Stimulated activated naive CD8-positive, alpha-beta T cell treated with anti-CD3 and anti-CD28 coated beads, Interleukin-15, Interleukin-2, amounts not matched to agents 100 U/mL and 50 U/mL, for 24 hours (primary cell): ENCODE measurements at places on chromosomes 6 and 20.

GRCh38 chr6:85130743-85131142 is 319.1 kb upstream of the NT5E start:
- no peak for DNase-seq

DNA sequence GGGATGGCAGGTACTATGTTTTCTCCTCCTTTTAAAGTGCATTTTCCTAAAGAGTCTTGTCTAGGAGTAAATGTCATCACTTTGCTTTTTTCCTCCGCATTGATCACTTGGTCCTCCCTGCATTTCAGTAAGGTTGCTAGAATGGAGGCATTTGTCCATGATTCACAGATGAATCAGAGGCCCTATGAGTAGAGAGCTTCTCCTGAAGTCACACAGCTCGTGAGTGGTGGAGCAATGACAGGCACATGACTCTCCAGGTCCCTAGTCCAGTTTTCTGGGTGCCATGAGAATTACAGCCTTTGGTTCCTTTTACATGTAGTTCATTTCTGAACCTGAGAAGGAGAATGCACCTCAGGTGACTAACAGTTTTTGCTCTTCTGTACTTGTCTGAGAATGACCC is 50.5 kb downstream of the HLA-A start:
- no peak for DNase-seq

- no peak for DNase-seq
Measured at GRCh38 chr6:20907486-20908071, 373.3 kb downstream of the CDKAL1 start.

DNA sequence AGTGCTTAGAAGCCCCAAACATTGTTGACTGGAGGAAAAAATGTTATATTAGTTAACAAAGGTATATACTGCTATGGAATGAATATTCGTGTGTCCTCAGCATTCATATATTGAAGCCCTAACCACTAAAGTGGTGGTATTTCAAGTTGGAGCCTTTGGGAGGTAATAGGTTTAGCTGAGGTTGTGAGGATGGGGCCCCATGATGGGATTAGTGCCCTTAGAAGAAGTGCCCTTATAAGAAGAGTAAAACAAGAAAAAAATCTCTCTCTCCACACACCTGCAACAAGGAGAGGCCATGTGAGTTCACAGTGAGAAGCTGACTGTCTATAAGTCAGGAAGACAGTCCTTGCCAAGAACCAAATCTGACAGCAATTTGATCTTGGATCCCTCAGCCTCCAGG is 761.7 kb upstream of the FLRT3 start:
- DNase-seq, result no peak

DNA sequence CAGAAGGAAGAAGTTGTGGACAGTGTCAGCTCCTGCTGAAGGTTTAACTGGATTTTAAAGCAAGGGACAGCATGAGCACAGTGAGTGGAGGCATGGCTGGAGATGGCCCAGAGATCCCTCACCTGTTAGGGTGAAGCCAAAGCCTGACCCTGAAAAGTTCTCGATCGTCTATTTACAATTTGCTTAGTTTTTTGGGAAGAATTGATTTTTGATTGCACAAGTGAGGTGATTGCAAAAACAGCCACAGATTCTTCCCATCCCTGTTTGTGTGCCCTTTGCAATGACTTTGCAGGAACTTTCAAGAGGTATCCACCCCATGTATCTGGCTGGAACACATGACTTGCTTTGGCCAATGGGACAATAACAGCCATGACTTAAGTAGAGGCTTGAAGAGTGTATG is 170.1 kb downstream of the TFAP2C start:
- no peak for DNase-seq

DNA sequence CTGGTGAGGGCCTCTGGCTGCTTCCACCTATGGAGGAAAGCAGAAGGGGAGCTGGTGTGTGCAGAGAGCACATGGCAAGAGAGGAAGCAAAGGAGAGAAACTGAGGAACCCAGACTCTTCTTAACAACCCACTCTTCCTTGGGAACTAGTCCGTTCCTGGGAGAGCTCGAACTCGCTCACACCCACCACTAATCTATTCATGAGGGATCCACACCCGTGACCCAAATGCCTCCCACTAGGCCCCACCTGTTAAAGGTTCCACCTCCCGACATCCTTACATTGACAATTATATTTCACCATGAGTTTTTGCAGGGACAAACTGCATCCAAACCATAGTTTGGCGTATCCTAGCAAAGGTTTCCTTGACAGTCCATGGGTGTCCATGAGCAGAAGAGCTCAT is 123.2 kb downstream of the TBC1D7 start:
- DNase-seq, result no peak

DNA sequence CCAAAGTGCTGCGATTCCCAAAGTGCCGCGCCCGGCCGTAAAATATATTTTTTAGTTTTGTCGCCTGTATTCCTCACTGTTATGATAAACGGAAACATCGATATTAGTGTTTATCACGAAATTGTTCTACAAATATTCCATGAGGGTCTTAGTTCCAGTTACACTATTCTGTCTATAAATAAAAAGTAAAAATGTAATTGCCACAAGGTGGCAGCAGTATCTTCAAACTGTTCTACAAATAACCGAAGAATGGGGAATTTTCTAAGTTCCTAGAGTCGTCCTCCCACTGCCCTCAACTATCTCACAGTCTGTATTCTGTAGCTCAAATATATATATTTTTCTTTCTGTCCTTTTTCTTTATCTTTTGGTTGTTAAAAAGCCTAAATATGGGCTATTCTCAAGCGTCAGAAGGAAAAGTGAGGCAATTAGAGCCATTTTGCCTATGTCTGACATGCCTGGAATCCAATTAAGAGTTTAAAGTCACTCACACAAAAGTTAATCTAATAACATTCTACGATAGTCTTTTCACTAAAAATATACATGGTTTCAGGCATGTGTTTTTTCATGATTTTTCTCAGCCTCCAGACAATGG is 14.2 kb upstream of the FAM162B start:
- DNase-seq, result no peak

DNA sequence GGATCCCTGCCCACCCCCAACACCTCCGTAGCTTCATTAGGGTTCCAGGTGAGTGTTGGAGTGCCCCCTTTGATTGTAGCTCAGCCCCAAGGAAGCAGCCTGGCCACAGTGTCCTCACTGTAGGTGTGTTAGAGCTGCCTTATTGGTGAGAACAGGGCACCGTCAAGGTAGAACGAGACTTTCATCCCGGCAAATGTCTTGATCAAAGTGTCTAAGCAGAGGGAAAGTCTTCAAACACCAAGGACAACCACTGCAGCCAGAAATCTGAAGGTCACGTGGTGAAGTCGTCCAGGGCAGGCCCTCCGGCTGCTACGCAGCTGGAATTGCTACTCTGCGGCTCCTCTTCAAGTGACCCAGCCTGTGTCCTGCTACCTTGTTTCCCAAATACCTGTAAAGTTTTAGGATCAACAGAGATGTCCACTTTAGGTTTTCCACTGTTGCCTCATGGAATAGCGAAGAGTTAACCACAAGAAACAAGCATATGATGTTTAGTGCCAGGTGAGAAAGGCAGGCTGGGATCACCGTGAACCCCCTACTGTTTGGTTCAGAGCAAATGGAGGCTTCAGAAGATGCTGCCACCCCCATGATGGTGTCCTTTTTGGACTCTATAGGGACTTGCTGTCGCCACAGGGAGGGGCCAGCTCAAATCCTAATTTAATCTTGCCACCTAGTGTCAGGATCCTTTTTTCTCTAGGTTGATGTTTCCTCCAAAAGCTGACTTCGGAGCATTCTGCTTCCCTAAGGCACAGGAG is 1.7 kb upstream of the DLL1 start:
- no peak for DNase-seq

DNA sequence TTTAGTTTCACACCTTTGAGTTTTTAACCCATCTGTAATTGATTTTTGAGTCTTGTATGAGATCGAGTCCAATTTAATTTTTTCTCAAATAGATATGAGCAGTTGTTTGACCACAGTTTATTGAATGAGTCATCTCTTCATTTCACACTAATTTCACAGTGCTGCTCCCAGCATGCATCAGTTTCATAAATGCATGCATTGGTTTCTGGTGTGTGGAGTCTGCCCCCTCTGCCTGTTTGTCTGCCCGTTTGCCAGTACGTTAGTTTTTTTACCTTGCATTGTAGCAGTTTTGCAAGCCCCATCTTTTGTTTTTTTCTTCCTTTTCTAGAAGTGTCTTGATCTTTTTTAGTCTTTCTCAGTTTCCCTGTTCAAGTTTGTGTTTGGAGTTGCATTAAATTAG is 11.9 kb downstream of the SLX4IP start:
- DNase-seq, result peak; percentile 48

- peak; percentile 46 for DNase-seq
Measured at GRCh38 chr20:62320581-62321354, 18.0 kb downstream of the ADRM1 start.

DNA sequence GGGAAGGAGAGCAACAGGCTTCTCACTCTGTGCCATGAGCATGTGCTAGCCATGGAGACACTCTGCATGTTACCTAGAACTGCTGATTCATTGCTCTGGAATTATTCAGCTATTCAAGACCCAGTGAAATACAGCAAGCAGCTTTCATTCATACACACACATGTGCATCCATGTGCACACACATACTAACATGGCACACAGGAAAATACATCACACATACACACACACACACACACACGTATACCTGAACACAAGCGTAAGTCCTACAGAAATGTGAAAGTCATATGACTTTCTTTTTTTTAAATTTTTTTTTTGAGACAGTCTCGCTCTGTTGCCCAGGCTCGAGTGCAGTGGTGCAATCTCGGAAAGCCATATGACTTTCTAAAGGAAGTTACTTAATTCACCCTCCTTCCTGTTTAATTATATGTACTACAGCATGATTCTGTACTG is 108.2 kb upstream of the NFATC2 start:
- DNase-seq, result no peak

GRCh38 chr6:16768477-16768830 is 7.2 kb upstream of the ATXN1 start:
- DNase-seq, result no peak

DNA sequence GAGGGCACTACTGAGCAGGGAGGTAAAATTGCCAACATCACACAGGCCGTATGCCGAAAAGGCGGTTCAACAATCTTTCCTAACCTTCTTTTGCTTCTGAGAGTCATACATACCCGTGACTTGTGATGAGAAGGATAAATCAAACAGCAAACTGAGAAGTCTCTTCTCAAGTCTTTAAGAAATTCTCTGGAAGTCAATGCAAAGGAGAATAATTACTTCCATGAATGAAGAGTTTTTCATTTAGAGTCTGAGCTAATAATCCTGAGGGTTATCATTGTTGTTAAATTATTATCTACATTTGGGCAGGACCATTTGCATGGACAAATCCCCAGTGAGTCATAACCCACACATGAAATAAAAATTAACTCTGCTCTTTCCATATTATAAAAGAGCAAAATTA is 22.4 kb upstream of the ILRUN start:
- DNase-seq, result no peak

- no peak for DNase-seq
Measured at GRCh38 chr6:150233843-150234269, 91.0 kb downstream of the PPP1R14C start.

GRCh38 chr6:149217466-149217888 is 100.0 kb upstream of the TAB2 start:
- no peak for DNase-seq

DNA sequence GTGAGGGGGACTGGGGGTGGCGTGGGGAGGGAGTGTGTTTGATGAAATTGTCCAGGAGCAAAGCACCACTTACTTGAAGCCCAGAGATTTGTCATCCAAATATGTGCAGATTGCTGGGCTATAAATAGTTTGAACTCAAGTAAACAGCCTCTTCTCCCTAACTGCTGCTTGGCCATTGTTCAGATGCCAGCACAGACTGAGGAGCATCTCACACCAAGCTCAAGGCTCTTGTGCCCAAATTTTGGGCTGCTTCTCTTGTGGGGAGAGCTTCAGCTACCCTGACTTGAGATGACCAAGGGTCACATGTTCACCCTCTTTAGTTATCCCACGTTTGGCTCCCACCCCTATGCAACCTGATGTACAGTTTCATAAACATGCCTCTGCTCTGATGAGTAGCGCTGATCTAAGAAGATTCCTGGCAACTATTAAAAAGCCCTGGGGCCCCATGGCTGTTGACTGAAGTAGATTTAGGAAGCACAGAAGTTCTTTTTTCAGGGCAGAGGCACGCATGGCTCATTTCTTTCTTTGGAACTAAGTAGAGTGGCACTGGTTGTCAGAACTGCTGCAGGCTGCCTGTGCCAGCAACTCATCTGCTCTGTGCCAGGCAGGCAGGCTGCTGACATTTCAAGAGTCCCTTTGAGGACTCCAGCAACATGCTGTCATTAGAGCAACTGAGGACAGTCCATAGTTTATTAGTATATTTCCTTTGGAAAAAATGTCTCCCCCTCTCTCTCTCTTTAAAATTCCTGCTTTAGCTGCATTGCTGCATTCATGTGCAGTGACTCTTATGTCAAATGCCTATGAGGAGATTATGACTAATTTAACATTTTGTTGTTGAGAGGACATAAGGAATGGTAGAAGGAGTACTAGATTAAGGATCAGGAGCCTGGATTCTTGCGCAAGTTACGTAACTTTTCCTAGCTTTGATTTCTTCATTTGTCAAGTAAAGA is 9.6 kb upstream of the PKIG start:
- no peak for DNase-seq

DNA sequence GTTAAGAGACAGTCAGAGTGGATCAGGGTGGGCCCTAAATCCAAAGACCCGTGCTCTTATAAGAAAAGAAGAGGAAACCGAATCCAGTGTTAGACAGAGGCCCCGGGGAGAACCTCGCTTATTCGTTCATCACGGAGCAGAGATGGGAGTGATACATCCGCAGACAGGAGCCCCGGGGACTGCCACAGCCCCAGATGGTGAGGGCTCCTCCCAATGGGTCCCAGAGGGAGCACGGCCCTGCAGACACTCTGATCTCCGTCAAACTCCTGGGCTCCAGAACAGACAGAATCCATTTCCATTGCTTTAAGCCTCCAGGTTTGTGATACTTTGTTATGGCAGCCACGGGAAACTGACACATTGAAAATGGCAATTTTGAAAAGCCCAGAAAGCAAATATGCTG is 47.0 kb downstream of the CDH4 start:
- no peak for DNase-seq

DNA sequence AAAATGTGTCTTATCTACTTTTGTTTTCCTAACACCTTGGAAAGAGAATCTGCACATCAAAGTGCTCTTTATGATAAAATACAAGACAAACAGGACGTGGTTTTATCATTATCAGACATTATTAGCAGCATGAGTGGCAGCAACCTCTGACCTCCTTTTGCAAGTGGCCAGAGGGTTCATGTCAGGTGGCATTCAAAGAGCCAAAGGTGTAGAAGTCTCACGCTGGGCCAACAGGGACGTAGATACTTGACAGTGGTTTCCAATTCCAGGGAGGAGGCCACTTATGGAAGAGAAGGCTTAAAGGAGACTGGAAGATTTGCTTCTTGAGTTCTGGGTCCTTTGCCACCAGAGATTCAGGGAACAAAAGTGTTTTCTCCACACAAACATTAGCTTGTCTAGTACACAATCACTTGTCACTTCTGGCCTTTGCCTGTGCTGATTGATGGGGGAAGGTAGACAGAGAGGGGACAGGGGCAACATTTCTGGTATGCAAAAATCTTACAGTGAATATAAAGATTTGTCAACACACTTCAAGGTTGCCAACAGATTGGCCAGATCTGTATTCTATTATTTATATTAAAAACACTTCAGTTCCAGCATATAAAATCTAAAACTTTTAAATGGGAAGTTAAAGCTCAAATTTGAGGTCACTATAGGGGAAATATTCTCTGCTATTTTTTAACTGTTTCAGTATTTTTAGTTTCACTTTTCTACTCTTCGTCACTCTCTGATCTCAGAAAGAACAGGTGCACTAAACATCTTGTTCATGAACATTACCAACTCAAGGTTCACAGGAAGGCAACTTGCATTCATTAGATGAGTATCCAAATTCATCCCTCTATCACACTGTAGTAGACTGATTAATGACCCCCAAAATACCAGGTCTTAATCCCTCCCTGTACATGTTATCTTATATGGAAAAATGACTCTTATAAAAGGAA is 52.1 kb upstream of the FBXO30 start:
- DNase-seq, result no peak

GRCh38 chr6:134575221-134575620 is 257.3 kb upstream of the SGK1 start:
- no peak for DNase-seq
